ENCODE measurements at places on chromosomes 3 and 15.

- DNase-seq, result no peak
These were observed 94.6 kb upstream of the CTDSPL start for GRCh38 chr3:37766797-37767776.

DNA sequence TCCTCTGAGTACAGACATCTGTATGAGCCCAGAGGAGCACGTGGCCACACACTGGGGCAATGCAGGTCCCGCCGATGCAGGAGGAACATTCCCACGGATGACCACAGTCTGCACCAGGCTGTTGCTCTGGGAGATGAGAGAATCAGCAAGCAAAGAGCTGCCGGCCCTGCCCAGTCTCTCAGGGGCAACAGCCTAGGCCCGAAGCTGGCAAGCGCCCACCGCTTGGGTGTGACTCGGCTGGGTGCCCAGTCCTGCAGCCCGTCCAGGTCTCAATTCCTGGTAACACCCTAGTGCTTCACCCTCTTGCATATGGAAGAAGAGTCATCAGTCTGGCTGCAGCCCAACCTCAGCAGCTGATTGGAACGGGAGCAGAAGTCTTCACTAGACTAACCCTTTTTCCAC, 153.7 kb upstream of the HES1 start:
- no peak for DNase-seq

- DNase-seq, result no peak
These were observed 79.4 kb downstream of the AAGAB start for GRCh38 chr15:67174864-67175573.

GRCh38 chr3:42545284-42545900, 36.4 kb downstream of the SEC22C start:
- DNase-seq, result no peak

GRCh38 chr15:64905119-64905831, 6.4 kb upstream of the ANKDD1A start:
- DNase-seq, result peak; percentile 92

GRCh38 chr3:54873059-54874010, 54.5 kb downstream of the LRTM1 start:
- no peak for DNase-seq

- DNase-seq, result no peak
These were observed 172.2 kb downstream of the LPP start for GRCh38 chr3:188326111-188326510.

DNA sequence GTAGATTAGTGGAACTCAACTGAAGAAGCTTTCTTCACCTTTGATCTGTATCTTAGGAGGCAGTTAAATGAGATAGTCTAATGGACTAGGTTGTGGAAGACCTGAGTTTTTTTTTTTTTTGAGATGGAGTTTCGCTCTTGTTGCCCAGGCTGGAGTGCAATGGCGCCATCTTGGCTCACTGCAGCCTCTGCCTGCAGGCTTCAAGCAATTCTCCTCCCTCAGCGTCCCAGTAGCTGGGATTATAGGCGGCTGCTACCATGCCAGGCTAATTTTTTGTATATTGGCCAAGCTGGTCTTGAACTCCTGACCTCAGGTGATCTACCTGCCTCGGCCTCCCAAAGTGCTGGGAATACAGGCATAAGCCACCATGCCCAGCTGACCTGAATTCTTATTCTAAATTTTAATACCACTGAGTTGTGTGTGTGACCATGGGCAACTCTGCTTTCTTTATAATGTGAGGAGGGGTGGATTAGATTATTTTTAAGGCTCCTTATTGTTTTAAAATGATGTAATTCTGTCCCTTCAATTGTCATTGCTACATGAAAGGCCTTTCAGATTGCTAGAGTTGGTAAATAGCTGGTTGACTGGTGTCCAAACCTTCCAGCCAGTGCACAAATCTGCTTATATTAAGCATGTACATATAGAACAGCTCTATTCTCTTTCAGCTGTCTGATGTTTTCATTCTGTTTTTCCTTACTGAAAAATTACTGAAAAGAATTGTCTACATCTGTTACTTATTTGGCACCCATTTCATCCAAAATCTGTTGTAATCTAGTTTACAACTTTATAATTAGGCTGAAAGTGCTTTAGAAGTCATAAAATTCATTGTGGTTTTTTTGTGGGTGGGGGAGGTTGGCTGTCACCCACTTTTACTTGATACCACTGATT, 2.3 kb downstream of the LNP1 start:
- DNase-seq, result no peak

DNA sequence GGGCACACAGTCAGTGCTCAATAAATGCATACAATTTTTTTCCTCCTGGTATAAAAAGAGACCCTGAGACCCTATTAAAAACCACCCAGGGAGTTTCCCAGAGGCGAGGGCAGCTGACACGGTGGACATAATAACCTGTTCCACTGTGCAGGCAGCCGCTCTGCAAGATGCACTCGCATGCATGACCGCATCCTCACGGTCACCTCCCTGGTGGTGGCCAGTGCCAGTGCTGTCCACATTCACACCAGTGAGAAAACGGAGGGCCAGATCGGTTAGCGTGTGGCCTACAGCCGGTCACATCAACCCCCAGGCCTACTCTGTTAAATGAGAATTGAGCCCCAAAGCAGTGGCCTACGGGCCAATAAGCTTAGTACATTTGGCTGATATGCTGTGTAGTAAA, 24.8 kb downstream of the SH3BP5 start:
- DNase-seq, result no peak

Measured in suppressor macrophage (primary cell).